ENCODE measurements at places on chromosomes 5 and 9.

DNA sequence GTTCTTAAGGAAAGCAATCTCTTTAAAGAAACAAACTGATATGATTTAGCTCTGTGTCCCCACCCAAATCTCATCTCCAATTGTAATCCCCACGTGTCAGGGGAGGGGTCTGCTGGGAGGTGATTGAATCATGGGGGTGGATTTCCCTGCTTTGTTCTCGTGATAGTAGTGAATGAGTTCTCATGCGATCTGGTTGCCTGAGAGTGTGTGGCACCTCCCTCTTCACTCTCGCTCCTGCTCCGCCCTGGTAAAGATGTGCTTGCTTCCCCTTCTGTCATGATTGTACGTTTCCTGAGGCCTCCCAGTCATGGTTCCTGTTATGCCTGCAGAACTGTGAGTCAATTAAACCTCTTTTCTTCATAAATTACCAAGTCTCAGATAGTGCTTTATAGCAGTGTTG is 412.7 kb upstream of the SMC2 start:
- H3K27me3 ChIP-seq: no peaks in the 10 kb centered on the region
- no peak for DNase-seq
- H3K4me3 ChIP-seq: no peak overlapping the region
- H3K27ac ChIP-seq: no peak overlapping the region

- H3K36me3 ChIP-seq: no peaks in the 10 kb centered on the region
- peaks cover 2% of the 10 kb centered on the region for H3K4me1 ChIP-seq
- peaks cover 60% of the 10 kb centered on the region for H3K27me3 ChIP-seq
- H3K4me3 ChIP-seq: no peak overlapping the region
- H3K27ac ChIP-seq: no peak overlapping the region
Measured at GRCh38 chr9:124768334-124768733, 2.8 kb downstream of the NR6A1 start.

- H3K4me1 ChIP-seq: no peaks in the 10 kb centered on the region
- no peaks in the 10 kb centered on the region for H3K36me3 ChIP-seq
- H3K4me3 ChIP-seq: no peak overlapping the region
- peaks cover 92% of the 10 kb centered on the region for H3K27me3 ChIP-seq
- H3K27ac ChIP-seq: no peak overlapping the region
- no peak for DNase-seq
Measured at GRCh38 chr5:173247041-173247440, 12.0 kb upstream of the NKX2-5 start.

DNA sequence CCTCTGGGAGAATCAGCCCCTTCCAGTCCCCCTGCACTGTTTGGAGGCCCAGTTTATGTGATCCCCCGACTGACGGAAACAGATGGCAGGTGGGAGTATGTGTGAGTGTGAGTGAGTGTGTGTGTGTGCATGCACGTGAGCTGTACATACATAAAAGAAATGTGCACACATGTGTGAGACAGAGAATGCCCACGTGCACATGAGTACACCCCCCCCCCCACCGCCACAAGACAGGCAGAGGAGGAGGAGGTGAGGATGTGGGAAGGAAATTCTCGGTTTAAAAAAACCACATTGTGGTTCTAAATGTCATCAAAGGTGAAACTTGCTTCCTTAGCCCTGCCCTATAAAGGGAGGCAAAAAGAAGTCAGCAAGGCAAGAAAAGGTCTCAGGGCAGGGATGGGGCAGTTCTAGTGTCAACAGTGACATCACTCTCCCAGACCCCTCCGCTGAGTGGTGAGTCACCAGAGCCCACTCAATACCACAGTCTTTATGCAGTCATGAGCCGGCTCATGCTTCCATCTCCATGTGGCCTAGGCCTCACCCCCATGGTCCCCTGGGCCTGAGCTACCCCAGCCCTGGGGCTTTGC is 79.2 kb upstream of the HSPA9 start:
- H3K4me3 ChIP-seq: no peak overlapping the region
- DNase-seq: peak; percentile 78
- H3K27ac ChIP-seq: no peak overlapping the region
- no peaks in the 10 kb centered on the region for H3K36me3 ChIP-seq
- peaks cover 5% of the 10 kb centered on the region for H3K4me1 ChIP-seq
- H3K27me3 ChIP-seq: peaks cover 44% of the 10 kb centered on the region

DNA sequence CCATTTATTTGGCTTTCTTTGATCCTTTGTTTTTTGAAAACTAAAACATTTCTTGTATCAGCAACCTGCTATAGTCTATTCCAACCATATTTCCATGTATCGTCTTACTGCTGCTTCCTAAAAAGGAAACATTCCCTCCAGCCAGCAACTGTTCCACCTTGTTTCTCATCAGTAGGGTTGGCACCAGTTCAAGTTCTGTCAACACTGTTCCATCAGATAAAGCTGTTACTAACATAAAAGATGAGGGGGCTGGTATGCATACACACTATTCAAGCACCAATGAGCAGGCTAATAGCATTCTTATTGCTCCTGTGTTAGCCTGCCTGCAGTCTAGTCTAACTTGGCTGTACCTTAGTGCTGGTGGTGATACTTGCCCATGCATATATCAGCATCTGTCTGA is 178.3 kb downstream of the CWC27 start:
- no peaks in the 10 kb centered on the region for H3K27me3 ChIP-seq
- H3K4me3 ChIP-seq: no peak overlapping the region
- peak; percentile 55 for DNase-seq
- H3K27ac ChIP-seq: no peak overlapping the region
- no peaks in the 10 kb centered on the region for H3K36me3 ChIP-seq

- H3K4me3 ChIP-seq: no peak overlapping the region
- no peak overlapping the region for H3K27ac ChIP-seq
- no peaks in the 10 kb centered on the region for H3K4me1 ChIP-seq
- no peaks in the 10 kb centered on the region for H3K36me3 ChIP-seq
- no peak for DNase-seq
- H3K27me3 ChIP-seq: peaks cover 95% of the 10 kb centered on the region
Measured at GRCh38 chr9:126612813-126613641, 701 bp upstream of the LMX1B start.

- no peaks in the 10 kb centered on the region for H3K36me3 ChIP-seq
- H3K4me1 ChIP-seq: no peaks in the 10 kb centered on the region
Measured at GRCh38 chr5:110463106-110463505, 263.4 kb downstream of the TMEM232 start.

- no peak overlapping the region for H3K4me3 ChIP-seq
- H3K27ac ChIP-seq: no peak overlapping the region
- H3K27me3 ChIP-seq: no peaks in the 10 kb centered on the region
- H3K4me1 ChIP-seq: no peaks in the 10 kb centered on the region
- no peaks in the 10 kb centered on the region for H3K36me3 ChIP-seq
Measured at GRCh38 chr5:130234816-130235215, 330.6 kb downstream of the CHSY3 start.

GRCh38 chr5:146852089-146852488 is 26.5 kb downstream of the PPP2R2B start:
- no peak overlapping the region for H3K27ac ChIP-seq
- H3K27me3 ChIP-seq: no peaks in the 10 kb centered on the region
- no peak for DNase-seq
- no peaks in the 10 kb centered on the region for H3K4me1 ChIP-seq
- H3K36me3 ChIP-seq: no peaks in the 10 kb centered on the region

DNA sequence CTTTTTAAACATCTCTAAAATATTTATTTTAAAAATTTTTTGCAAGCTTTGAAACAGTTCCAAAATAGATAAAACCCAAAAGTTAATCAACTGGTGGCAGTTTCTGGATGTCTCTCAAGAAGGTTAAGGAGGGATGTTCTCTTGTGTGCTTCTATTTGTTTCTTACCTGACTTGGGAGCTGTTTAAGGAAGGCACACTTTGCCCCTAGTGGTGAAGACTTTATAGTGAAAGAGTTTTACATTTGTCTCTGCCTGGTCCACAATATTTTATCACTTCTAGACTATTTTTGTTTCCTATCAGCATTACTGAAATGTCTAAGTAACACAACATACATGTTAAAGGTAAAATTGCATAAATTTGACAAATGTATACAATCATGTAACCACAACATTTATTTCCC is 552.8 kb downstream of the SEMA5A start:
- H3K27ac ChIP-seq: no peak overlapping the region
- DNase-seq: no peak
- H3K4me1 ChIP-seq: no peaks in the 10 kb centered on the region
- no peaks in the 10 kb centered on the region for H3K27me3 ChIP-seq
- no peak overlapping the region for H3K4me3 ChIP-seq

DNA sequence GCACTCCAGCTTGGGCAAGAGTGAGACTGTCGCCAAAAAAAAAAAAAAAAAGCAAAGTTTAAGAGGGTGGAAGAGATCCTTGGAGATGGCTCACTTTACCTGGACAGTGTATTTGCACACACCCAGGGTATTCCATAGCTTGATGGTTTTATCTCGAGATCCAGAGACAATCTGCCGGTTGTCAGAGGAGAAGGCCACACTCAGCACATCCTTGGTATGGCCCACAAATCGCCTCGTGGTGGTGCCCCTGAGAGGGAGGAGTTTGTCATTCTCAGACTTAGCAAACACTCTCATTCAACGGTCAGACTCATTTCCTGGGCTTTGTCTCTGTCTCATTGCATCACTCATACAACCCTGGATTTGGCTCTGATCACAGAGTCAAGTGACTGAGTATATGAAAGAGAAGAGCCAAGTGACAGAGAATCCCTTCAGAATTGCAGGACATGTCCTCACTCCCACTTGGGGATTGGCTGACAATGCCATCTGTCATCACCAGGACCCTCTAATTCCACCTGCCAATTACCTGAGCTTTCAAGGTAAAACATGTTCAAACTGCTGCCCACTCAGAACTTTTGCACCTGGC is 2.2 kb downstream of the RACK1 start:
- H3K36me3 ChIP-seq: peaks cover 56% of the 10 kb centered on the region
- DNase-seq: peak; percentile 90
- peak overlapping the region; percentile 38 for H3K27ac ChIP-seq
- no peaks in the 10 kb centered on the region for H3K27me3 ChIP-seq
- H3K4me1 ChIP-seq: peaks cover 12% of the 10 kb centered on the region
- H3K4me3 ChIP-seq: no peak overlapping the region

DNA sequence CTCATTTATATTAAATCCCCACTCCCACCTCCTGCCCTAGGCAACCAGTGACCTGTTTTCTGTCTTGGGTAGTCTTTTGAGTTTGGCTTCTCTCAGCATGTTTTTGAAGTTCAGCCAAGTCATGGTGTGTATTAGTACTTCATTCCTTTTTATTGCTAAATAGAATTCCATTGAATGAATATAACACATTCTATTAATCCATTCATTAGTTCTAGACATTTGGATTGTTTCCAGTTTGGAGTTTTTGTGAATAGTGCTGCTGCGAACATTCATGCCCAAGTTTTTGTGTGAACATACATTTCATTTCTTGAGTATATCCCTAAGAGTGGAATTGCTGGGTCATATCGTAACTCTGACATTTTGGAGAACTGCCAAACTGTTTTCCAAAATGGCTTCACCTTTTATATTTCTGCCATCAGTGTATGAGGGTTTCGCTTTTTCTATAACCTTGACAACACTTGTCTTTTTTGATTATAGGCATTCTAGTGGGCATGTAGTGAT is 2.7 kb downstream of the ZNF346 start:
- peaks cover 9% of the 10 kb centered on the region for H3K4me1 ChIP-seq
- DNase-seq: no peak
- no peak overlapping the region for H3K27ac ChIP-seq
- peaks cover 9% of the 10 kb centered on the region for H3K36me3 ChIP-seq

- H3K36me3 ChIP-seq: no peaks in the 10 kb centered on the region
- H3K27me3 ChIP-seq: peaks cover 22% of the 10 kb centered on the region
- DNase-seq: no peak
- H3K4me3 ChIP-seq: no peak overlapping the region
- H3K4me1 ChIP-seq: no peaks in the 10 kb centered on the region
Measured at GRCh38 chr5:31824869-31825517, 186.1 kb downstream of the PDZD2 start.

GRCh38 chr5:79697222-79698170 is 7.9 kb downstream of the CMYA5 start:
- peak; percentile 65 for DNase-seq
- H3K36me3 ChIP-seq: no peaks in the 10 kb centered on the region
- no peak overlapping the region for H3K27ac ChIP-seq
- H3K27me3 ChIP-seq: no peaks in the 10 kb centered on the region

DNA sequence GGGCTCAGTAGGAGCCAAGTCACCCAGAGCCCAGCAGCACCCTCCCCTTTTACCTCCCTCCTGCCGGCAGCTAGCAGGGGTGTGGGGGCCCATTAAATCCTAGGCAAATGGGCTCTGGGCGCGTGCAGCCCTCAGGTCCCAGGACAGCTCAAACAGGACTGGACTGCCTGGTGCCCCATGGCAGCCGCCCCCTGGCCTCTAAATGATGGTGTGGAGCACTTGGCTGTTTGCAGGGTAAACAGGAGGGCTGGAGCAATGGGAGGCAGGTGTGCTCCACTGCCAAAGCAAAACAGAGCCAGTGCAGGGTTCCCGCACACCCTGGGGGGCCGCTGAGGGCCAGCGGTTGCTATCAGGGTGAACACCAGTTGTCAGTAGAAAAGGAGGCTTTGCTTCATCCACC is 55.9 kb upstream of the C5orf58 start:
- no peaks in the 10 kb centered on the region for H3K4me1 ChIP-seq
- no peak overlapping the region for H3K27ac ChIP-seq
- no peak for DNase-seq

GRCh38 chr5:34743878-34744277 is 87.8 kb downstream of the RAI14 start:
- no peaks in the 10 kb centered on the region for H3K27me3 ChIP-seq
- H3K36me3 ChIP-seq: peaks cover 6% of the 10 kb centered on the region
- peaks cover 28% of the 10 kb centered on the region for H3K4me1 ChIP-seq
- H3K4me3 ChIP-seq: no peak overlapping the region

DNA sequence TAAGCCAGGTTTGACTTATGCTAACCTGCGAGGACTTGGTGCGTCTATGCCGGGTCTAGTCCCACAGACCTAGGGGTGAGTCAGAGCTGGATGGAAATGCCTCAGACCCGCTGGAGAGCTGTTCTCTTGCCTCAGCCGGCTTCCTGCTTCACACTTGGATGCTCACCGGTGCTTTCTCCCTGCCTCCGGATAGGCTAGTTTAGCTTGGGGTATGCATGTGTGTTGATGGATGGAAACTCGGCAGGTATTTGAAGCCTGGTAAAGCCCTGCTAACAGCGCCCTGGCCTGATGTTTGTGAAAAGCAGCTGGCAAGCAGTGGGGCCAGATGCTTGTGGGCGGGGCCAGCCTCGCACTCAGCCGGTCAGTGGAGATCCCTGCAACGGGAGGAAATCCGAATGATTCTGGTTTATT is 29.3 kb downstream of the PRRC2B start:
- peak; percentile 91 for DNase-seq
- H3K27me3 ChIP-seq: no peaks in the 10 kb centered on the region
- H3K4me1 ChIP-seq: peaks cover 39% of the 10 kb centered on the region

GRCh38 chr9:98550206-98550820 is 158.4 kb downstream of the GABBR2 start:
- no peaks in the 10 kb centered on the region for H3K36me3 ChIP-seq
- H3K4me3 ChIP-seq: no peak overlapping the region
- no peaks in the 10 kb centered on the region for H3K27me3 ChIP-seq
- peak overlapping the region; percentile 8 for H3K27ac ChIP-seq
- DNase-seq: peak; percentile 82

GRCh38 chr5:584216-584615 is 27.9 kb upstream of the CEP72 start:
- no peaks in the 10 kb centered on the region for H3K4me1 ChIP-seq
- DNase-seq: no peak
- H3K27me3 ChIP-seq: peaks cover 38% of the 10 kb centered on the region
- no peaks in the 10 kb centered on the region for H3K36me3 ChIP-seq
- H3K4me3 ChIP-seq: no peak overlapping the region

GRCh38 chr5:4116834-4117233 is 521.2 kb downstream of the IRX1 start:
- H3K27ac ChIP-seq: no peak overlapping the region
- DNase-seq: no peak
- H3K27me3 ChIP-seq: no peaks in the 10 kb centered on the region
- no peaks in the 10 kb centered on the region for H3K36me3 ChIP-seq

- no peak for DNase-seq
- H3K27me3 ChIP-seq: peaks cover 3% of the 10 kb centered on the region
- H3K36me3 ChIP-seq: no peaks in the 10 kb centered on the region
- H3K4me1 ChIP-seq: peaks cover 7% of the 10 kb centered on the region
Measured at GRCh38 chr9:134870301-134870694, 10.3 kb upstream of the FCN2 start.
